ENCODE measurements at places on chromosomes 1 and 21.

DNA sequence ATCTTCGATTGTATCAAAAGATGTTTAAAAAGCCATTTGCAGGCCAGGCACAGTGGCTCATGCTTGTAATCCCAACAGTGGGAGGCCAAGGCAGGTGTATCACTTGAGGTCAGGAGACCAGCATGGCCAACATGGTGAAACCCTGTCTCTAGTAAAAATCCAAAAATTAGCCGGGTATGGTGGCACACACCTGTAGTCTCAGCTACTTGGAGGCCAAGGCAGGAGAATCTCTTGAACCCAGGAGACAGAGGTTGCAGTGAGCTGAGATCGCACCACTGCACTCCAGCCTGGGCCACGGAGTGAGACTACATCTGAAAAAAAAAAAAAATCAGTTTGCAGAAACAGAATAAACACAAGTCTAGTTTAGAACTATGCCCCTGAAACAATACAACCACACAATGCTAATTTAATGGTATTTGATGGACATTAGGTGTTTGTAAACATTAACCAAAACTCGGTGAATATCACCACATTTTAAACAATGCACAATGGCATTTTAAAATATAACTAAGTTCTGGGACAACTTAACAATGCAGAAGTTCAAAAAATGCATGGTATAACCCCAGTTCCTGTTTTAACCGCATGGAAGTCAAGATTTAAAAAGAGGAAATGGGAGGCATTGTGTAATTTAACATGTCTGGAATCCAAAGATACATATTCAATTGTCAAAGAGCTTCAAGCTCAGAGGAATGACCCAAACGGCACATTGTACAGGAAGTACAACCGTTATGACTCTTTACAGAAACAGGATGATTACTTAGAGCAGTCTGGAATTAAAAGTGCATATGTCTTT lies 7.1 kb upstream of the PTTG1IP start:
- DNase-seq: peak; percentile 67

GRCh38 chr1:214549604-214550003 lies 1.8 kb downstream of the PTPN14 start:
- DNase-seq: no peak

GRCh38 chr1:39886757-39887231 lies 3.5 kb upstream of the TRIT1 start:
- DNase-seq: no peak

DNA sequence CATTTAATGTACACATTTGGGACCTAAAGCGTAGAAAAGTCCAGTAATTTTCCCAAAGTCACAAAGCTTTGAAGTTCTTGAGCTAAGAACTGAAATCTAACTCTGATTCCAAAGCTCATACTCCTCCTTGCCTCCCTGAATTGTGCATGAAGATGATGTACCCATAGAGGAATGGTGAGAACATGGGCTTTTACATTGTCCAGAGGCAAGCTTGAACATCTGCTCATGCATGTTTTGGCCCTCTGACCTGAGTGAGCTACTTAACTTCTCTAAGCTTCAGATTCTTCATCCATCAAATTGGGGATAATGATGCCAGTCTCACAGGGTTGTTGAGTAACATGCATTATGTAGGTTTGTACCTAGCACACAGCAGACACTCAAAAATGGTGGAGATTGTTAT lies 258.4 kb upstream of the HOOK1 start:
- no peak for DNase-seq

DNA sequence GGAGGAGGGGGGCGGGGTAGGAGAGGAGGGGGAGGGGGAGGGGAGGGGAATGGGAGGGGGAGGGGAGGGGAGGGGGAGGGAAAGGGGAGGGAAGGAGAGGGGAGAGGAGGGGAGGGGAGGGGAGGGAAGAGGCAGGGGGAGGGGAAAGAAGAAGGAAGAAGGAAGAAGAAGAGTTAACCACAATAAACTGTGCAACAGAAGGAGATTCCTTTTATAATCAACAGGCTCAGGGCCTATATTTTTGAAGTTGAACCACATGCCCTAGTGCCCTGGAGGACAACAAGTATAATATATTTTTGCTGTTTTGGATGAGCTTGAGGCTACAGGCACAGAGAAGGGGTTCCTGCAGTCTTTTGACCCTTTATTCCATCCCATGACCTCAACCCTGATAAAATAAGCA lies 228.2 kb upstream of the IRF2BP2 start:
- DNase-seq: no peak

DNA sequence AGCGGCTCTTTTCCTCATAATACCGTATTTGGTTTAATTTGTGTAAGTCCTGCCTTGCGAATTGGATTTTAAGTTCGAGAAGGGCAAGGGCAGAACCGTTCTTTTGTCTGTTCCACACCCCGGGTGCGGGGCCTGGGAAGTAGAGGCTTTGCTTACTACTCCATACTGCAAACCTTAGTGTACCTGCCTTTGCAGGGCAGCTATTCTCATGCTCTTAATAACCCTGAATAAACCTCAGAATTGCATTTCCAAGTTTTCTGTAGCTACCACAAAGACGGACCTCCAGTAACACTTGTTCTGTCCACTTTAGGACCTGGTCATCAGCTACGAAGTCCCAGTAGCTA lies 657 bp upstream of the HNRNPU start:
- no peak for DNase-seq
